ENCODE measurements at places on chromosomes 12 and 14. TPM values are rescaled to one million over a fixed set of nuclear protein-coding genes. Genes with fewer than 3 reads are reported as not detected.

DNA sequence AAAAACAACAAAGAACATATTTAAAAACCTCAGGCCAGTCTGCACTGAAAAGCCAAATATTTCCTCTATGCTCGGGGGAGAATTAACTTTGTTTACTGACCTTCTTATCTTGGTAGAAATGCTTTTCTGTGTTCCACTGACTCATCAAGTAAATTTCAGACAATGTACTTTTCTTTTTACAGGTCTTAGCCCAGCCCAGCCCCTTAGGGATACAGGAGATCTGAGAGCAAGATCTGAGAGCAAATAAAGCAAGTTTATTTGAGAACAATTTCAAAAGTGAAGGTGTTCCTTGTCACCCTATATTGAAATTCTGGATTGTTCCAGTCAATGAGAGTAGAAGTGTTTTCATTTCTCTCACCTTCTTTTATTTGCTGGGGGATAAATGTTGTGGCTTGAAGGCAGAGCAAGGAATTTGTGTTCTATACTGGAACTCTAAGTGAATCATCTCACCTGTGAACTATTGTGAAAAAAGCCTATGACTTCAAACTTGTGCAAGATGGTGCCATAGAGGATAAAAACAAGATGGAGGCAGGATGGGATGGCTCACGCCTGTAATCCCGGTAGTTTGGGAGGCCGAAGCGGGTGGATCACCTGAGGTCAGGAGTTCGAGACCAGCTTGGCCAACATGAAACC is 7.9 kb upstream of the GPRC5A start:
- peaks cover 42% of the 10 kb centered on the region for H3K4me1 ChIP-seq
- no peak overlapping the region for H3K4me3 ChIP-seq
- peak; percentile 87 for DNase-seq
- no peaks in the 10 kb centered on the region for H3K36me3 ChIP-seq
- H3K27ac ChIP-seq: peak overlapping the region; percentile 60

GRCh38 chr12:115461401-115461800 is 777.4 kb upstream of the TBX3 start:
- no peaks in the 10 kb centered on the region for H3K36me3 ChIP-seq
- H3K27me3 ChIP-seq: no peaks in the 10 kb centered on the region
- H3K27ac ChIP-seq: no peak overlapping the region
- no peak overlapping the region for H3K4me3 ChIP-seq
- no peak for DNase-seq

GRCh38 chr14:53581504-53581903 is 375.1 kb downstream of the BMP4 start:
- no peak overlapping the region for H3K4me3 ChIP-seq
- no peaks in the 10 kb centered on the region for H3K36me3 ChIP-seq
- H3K4me1 ChIP-seq: no peaks in the 10 kb centered on the region

- H3K4me1 ChIP-seq: no peaks in the 10 kb centered on the region
- no peak overlapping the region for H3K4me3 ChIP-seq
- no peak for DNase-seq
- no peaks in the 10 kb centered on the region for H3K27me3 ChIP-seq
- H3K36me3 ChIP-seq: no peaks in the 10 kb centered on the region
- no peak overlapping the region for H3K27ac ChIP-seq
Measured at GRCh38 chr14:81301371-81301770, 80.6 kb upstream of the GTF2A1 start.

- no peak overlapping the region for H3K27ac ChIP-seq
- H3K27me3 ChIP-seq: no peaks in the 10 kb centered on the region
- H3K4me3 ChIP-seq: no peak overlapping the region
- peaks cover 8% of the 10 kb centered on the region for H3K4me1 ChIP-seq
Measured at GRCh38 chr12:116015525-116015924, 262.0 kb downstream of the MED13L start.

DNA sequence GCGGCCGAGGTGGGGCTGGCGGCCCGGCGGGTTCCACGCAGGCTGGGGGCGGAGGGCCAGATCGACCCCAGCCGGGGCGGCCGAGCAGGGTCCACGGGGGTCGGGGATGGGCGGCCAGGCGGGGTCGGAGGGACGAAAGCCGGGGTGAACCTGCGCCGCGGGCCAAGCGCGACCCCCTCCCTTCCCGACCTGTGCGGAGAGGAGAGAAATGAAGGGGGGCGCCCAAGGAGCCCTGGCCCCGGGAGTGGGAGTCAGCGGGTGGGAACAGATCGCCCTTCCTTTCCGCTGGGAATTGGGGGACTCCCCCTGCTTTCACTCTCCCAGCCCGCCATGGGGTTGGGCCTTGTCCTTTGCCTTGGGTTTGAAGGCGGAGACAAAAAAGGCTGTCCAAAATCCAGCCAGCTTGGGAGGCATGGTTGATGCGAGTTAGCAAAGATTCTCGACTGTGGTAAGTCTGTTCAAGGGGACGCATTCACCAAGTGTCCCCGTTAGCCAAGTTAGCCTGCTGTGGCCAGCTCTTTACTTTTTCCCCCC is 559 bp upstream of the CKAP4 start:
- H3K27me3 ChIP-seq: no peaks in the 10 kb centered on the region
- peak; percentile 85 for DNase-seq
- H3K4me3 ChIP-seq: peak overlapping the region; percentile 97
- peaks cover 31% of the 10 kb centered on the region for H3K4me1 ChIP-seq

- no peaks in the 10 kb centered on the region for H3K36me3 ChIP-seq
- no peaks in the 10 kb centered on the region for H3K4me1 ChIP-seq
- no peak overlapping the region for H3K4me3 ChIP-seq
- H3K27me3 ChIP-seq: no peaks in the 10 kb centered on the region
- H3K27ac ChIP-seq: no peak overlapping the region
- no peak for DNase-seq
Measured at GRCh38 chr14:39006721-39007410, 96.2 kb downstream of the SEC23A start.

The TBX3 gene
- 28.8 TPM for total RNA-seq

GRCh38 chr14:103206023-103206481 is 82.8 kb downstream of the TNFAIP2 start:
- no peak overlapping the region for H3K27ac ChIP-seq
- H3K27me3 ChIP-seq: no peaks in the 10 kb centered on the region
- H3K36me3 ChIP-seq: no peaks in the 10 kb centered on the region
- H3K4me1 ChIP-seq: no peaks in the 10 kb centered on the region

DNA sequence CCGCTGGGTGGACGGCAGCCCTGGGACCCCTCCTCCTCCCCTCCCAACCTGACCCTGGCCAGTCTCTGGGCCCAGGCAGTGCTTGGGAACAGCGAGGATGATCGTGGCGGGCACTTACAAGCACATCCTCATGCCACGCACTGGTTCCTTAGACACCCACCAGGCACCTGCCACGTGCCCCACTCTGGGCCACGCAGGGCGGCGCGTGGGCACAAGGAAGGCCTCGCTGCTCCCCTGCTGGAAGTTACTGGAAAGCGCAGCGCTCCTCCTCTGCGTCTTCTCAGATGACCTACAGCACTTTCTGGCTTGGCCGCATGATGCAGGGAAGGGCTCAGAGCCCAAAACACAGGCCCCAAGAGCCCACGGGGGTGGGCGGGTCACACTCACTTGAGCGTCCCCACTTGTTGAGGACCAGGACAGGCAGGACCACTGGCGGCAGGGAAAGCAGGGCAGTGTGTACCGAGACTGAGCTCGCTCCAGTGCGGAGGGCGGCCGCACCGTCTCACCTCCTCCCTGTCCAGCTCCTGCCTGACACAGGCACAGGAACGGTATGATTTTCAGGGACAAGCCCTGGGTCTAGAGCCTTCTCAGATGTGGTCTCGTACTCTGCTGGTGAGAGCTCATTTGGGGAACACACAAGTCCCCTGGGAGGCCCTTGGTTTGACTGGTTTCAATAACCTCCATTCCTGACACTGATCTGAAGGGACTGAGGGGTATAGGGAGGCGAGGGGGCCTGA is 128.3 kb upstream of the EVL start:
- no peaks in the 10 kb centered on the region for H3K27me3 ChIP-seq
- no peak overlapping the region for H3K27ac ChIP-seq
- DNase-seq: no peak
- no peaks in the 10 kb centered on the region for H3K4me1 ChIP-seq

DNA sequence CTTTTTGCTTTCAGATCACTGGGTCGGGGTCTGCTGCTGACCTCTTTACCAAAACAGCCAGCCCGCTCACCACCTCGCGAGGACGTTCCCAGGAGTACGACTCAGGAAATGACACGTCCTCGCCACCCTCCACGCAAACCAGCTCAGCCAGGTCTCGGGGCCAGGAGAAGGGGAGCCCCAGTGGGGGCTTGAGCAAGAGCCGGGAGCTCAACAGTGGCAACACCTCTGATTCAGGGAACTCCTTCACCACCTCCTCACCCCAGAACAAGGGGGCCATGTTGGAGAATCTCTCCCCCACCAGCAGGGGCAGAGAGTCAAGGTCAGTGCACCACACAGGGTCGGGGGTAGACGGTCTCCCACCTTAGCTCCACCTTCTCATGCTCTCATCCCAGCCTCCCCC is 33.4 kb upstream of the HSPB8 start:
- H3K4me3 ChIP-seq: no peak overlapping the region
- no peak for DNase-seq
- H3K36me3 ChIP-seq: no peaks in the 10 kb centered on the region
- 0 out of 2 replicates have a peak, but pooled peaks cover 2% of the 10 kb centered on the region for H3K27me3 ChIP-seq
- no peaks in the 10 kb centered on the region for H3K4me1 ChIP-seq
- H3K27ac ChIP-seq: no peak overlapping the region

The CRIP1 gene
- total RNA-seq: not detected

- no peaks in the 10 kb centered on the region for H3K27me3 ChIP-seq
- no peak overlapping the region for H3K4me3 ChIP-seq
- H3K4me1 ChIP-seq: peaks cover 22% of the 10 kb centered on the region
- H3K36me3 ChIP-seq: no peaks in the 10 kb centered on the region
- H3K27ac ChIP-seq: peak overlapping the region; percentile 50
Measured at GRCh38 chr14:24880689-24881088, 169.3 kb downstream of the STXBP6 start.

GRCh38 chr12:6765048-6765633 is 1.0 kb upstream of the PTMS start:
- peaks cover 49% of the 10 kb centered on the region for H3K4me1 ChIP-seq
- no peaks in the 10 kb centered on the region for H3K27me3 ChIP-seq
- peak overlapping the region; percentile 87 for H3K4me3 ChIP-seq
- no peak for DNase-seq
- peak overlapping the region; percentile 30 for H3K27ac ChIP-seq
- peaks cover 17% of the 10 kb centered on the region for H3K36me3 ChIP-seq

- no peaks in the 10 kb centered on the region for H3K36me3 ChIP-seq
- no peaks in the 10 kb centered on the region for H3K4me1 ChIP-seq
- no peak overlapping the region for H3K27ac ChIP-seq
Measured at GRCh38 chr12:13233830-13234641, 37.5 kb downstream of the EMP1 start.

- H3K27me3 ChIP-seq: no peaks in the 10 kb centered on the region
- H3K4me1 ChIP-seq: no peaks in the 10 kb centered on the region
- no peaks in the 10 kb centered on the region for H3K36me3 ChIP-seq
- H3K27ac ChIP-seq: no peak overlapping the region
- H3K4me3 ChIP-seq: no peak overlapping the region
- no peak for DNase-seq
Measured at GRCh38 chr12:28378736-28379135, 188.5 kb downstream of the CCDC91 start.

The ADIPOR2 gene
- total RNA-seq: 38.7 TPM

The LEMD3 gene
- 30.7 TPM for total RNA-seq

GRCh38 chr14:88995437-88996198 is 171.2 kb downstream of the TTC8 start:
- no peak for DNase-seq
- peaks cover 5% of the 10 kb centered on the region for H3K4me1 ChIP-seq
- H3K4me3 ChIP-seq: no peak overlapping the region

The GLI1 gene
- 323 TPM for total RNA-seq

The SERPINA9 gene
- total RNA-seq: not detected

GRCh38 chr14:95362138-95362494 is 42.4 kb upstream of the CLMN start:
- no peaks in the 10 kb centered on the region for H3K4me1 ChIP-seq
- no peak overlapping the region for H3K4me3 ChIP-seq
- no peaks in the 10 kb centered on the region for H3K36me3 ChIP-seq
- H3K27me3 ChIP-seq: no peaks in the 10 kb centered on the region
- H3K27ac ChIP-seq: no peak overlapping the region
- no peak for DNase-seq

DNA sequence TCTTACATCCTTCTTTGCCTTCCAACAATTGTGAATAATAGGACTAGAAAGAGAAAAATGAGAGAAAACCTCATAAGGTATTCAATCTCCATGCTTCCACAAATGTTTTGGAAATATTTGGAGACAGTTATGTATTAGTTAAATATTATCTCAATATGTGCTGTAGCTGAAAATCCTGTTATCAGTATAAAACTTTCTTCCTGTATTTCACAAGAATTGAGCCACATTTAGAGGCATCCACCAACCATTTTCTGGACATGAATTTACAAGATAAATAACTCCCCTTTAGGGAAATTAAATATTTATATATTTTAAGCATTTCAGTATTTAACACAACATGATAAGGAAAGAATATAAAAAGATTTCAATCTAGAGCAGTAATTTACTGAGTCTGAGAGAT is 200.3 kb downstream of the GPHN start:
- no peak for DNase-seq
- H3K36me3 ChIP-seq: no peaks in the 10 kb centered on the region
- no peaks in the 10 kb centered on the region for H3K4me1 ChIP-seq
- H3K27ac ChIP-seq: no peak overlapping the region
- H3K27me3 ChIP-seq: no peaks in the 10 kb centered on the region

DNA sequence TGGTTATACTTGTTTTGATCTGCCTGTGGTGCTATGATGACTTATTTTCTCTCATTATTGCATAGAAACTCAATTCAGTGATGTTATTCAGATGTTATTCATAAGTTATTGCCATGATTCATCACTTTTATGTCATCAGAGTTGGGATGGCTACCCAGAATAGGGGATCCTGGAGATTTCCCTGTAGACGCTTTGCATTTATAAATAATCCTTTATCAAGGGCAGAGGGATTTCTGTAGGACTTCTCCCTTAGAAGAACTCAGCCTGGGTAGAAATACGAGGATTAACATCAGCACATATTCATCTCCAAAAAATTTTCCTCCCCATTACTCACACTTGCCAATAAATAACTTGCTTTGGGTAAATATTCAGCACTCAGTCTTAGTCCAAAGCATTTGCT is 4.9 kb downstream of the GPRC5A start:
- no peak overlapping the region for H3K4me3 ChIP-seq
- H3K4me1 ChIP-seq: peaks cover 47% of the 10 kb centered on the region
- no peak for DNase-seq
- H3K36me3 ChIP-seq: no peaks in the 10 kb centered on the region

DNA sequence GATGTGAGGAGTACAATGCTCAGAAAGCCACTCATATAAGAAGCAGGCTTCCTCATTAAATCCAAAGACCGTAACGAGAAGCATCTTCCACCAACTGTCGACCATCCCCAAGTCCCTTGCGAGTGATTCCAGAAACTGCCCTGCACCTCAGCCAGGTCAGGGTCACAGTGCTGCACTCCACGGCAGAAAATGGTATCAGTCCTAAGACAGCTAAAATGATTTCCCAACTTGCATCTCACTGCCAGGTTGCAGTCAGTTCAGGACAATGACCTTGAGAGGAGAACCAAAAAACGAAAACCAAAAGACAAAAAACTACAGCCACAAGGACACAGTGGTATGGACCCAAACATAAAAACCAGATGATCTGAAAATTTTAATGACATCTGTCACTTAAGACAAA is 20.6 kb downstream of the SBNO1 start:
- H3K27ac ChIP-seq: no peak overlapping the region
- H3K27me3 ChIP-seq: no peaks in the 10 kb centered on the region
- no peak overlapping the region for H3K4me3 ChIP-seq
